ENCODE measurements at places on chromosomes 12 and 14.

DNA sequence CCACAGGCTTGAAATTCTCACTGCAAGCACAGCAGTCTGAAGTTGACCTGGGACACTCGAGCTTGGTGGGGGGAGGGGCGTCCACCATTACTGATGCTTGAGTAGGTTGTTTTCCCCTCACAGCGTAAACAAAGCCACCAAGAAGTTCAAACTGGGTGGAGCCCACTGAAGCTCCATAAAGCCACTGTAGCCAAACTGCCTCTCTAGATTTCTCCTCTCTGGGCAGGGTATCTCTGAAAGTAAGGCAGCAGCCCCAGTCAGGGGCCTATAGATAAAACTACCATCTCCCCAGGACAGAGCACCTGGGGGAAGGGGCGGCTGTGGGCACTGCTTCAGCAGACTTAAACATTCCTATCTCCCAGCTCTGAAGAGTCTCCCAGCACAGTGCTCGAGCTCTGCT lies 31.7 kb upstream of the ST8SIA1 start:
- DNase-seq: no peak

DNA sequence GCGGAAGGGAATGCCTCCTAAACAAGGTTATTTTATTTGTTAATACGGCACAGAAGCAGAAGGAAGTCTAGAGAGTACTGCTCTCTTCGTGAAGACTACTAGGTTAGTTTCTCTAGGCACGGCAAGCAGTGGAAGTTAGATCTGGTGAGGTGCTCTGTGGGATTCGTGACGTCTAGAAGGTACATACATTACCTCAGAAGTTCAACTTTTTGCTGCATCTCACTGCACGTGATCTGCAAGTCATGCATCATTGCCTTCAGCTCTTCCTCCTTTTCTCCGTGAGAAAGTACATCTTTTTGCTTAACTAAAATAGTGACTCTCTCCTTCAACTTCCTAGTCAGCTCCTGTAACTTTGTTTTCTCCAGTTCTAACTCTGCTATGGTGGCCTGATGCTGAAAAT lies 74.7 kb downstream of the NIN start:
- no peak for DNase-seq

DNA sequence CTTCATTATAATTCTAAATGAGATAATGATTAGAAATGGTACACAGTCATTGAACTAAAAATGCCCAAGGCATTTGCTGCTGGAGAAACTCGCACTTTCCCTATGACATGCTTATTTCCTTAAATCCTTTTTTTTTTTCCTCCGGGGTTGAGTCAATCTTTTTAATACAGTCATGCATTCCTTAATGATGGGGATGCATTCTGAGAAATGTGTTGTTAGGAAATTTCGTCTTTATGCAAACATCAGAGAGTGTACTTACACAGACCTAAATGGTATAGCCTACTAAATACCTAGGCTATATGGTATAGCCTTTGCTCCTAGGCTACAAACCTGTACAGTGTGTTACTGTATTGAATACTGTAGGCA lies 29.8 kb upstream of the DACT1 start:
- no peak for DNase-seq

DNA sequence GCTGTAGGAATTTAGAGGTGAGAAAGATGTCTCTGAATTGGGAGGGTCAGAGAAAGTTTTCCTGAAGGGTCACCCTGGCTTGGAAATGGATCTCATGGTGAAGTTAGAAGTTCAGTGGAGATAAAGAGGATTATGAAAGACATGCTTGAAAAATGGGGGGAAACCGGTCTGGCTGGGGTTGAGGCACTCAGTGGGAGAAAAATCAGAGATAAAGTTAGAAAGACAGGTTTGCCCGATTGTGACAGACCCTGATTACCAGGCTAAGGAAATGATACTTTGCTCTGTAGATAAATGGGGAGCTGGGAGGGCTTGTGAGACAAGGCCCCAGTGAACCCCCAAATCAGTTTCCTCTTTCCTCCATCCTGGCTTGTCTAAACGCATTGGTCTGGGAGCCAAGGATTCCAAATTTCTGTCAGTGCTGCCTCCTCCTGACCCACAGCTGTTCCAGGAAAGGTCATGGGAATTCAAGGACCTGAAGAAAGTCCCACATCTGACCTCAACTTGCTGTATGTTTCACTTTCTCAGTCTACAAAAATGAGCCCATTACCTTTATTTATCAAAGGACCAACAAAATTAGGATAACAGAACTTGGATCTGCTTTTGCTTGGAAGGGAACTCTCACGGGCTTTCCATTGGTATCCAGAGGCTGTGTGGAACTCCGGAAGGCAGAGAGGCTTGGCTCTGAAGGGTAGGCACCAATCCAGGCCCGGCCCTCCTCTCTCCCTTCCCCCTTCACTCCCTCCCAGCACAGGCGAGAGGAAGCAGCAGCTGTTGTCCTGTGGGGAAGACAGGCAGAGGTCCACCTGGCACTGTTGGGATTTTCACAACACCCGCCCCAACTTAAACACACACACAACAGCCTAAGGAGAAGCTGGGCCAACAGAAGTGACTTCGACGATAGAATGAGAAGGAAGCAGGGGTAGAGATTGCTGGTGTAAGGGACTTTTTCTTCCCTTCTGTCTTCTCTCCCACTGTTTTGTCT lies 3.4 kb upstream of the RNASE7 start:
- DNase-seq: peak; percentile 66

DNA sequence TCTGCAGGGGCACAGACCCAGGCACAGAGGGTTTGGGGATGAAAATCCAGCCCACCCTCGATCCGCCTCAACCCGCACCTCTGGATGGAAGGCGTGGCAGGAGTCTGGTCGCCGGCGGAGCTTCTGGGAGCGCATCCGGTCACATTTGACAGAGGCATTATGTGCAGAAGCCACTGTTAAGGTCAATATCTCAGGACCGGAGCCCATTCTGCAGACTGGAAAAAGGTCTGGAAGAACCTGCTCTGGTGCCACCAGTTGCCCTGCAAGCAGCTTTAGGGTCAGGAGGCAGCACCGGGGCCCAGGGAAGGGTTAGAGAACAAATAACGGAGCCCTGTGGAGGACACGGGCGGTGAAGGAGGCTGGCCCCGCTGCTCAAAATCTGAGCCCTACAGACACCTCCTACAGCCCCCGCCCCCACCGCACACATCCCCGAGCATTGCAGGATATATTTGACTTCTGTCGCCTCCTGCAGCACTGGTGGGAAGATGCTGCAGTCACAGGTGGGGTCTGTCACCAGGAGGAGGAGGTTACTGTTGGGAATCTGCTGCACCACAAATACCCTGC lies 25.1 kb upstream of the LRTM2 start:
- no peak for DNase-seq

- DNase-seq: no peak
These were observed 140.2 kb downstream of the MED13L start for GRCh38 chr12:116137318-116137717.

- no peak for DNase-seq
These were observed 15.3 kb downstream of the TSFM start for GRCh38 chr12:57797933-57798332.

DNA sequence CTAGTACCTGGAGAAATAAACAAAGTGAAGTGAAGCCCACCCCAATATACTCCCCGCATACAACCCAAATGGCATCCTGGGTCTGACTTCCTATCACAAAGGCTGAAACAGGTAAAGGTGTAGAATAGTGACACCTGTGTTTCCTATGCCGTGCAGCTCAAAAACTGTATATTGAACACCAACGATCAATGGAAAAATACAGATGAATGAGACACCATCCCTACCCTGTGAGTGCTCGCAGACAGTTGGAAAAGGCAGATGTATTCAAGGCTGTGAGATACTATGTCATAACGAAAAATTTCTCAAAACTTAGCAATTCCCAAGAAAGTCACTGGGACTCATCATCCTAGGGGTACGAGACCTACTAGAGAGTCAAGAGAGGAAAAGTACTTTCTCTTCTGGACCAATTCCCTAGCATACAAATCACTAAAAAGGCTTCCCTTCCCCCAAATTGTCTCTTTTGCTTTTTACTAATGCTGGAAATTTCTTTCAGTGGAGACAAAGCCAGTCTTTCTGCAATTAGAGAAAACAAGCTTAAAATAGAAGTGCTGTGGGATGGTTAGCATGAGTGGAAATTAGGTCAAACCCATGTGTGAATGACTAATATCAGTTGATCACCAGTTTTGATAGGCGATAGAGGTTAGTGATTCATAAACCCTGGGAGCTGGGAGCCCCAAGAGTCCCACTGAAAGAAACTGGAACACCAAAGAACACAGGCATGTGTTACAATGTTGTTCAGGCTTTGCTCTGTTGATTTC lies 249.7 kb downstream of the SPTSSA start:
- DNase-seq: no peak

GRCh38 chr14:42307239-42307825 lies 700.7 kb downstream of the LRFN5 start:
- no peak for DNase-seq

GRCh38 chr14:97137705-97138104 lies 340.5 kb downstream of the VRK1 start:
- DNase-seq: no peak

- no peak for DNase-seq
These were observed 34.5 kb downstream of the FBRSL1 start for GRCh38 chr12:132524405-132524804.

GRCh38 chr14:74824997-74825396 lies 50.9 kb downstream of the PROX2 start:
- no peak for DNase-seq

GRCh38 chr12:54195737-54196347 lies 7.1 kb upstream of the SMUG1 start:
- DNase-seq: no peak

GRCh38 chr12:3540387-3540990 lies 49.5 kb downstream of the PRMT8 start:
- DNase-seq: no peak

- DNase-seq: no peak
These were observed 242.5 kb upstream of the ATP2B1 start for GRCh38 chr12:89951050-89951693.

DNA sequence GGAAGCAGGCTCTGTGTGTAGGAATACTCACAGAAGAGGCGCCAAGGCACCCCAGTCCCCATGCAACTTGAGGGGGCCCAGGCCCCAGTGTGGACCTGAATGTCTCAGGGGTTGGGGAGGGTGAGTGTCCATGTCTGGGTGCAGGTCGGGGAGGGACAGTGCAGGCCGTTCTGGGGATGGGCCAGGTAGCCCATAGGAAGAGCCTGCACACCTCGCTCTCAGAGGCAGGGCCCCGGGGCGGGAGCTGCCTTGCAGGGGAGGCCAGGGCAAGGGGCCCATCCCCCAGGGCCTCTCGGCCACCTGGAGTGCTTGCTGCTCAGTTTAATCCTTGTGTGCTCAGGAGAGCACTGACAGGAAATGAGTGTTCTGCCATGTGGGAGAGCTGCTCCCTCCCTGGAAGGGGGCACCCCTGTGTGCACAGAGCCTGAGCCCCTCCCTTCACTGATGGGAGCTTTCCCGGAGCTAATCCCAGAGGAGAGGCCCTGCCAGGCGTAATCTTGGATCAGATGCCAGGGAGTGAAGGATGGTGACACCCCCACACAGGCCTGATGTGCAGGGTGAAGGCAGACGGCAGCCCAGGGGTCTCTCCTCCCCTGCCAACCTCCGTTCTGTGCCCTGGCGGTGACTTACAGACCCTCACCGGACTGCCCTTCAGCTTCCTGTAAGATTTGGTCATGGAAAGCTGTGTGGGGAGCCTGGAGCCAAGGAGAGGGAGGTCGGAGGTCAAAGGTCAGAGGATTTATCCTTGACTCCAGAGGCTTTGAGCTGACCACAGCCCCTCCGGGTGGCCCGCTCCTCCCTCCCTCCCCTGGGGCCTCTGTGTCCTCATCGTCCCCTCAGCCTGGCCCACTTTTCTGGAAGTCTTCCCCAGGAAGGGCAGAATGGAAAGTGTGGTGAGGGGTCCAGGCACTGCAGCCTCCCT lies 24.4 kb upstream of the FBRSL1 start:
- no peak for DNase-seq

DNA sequence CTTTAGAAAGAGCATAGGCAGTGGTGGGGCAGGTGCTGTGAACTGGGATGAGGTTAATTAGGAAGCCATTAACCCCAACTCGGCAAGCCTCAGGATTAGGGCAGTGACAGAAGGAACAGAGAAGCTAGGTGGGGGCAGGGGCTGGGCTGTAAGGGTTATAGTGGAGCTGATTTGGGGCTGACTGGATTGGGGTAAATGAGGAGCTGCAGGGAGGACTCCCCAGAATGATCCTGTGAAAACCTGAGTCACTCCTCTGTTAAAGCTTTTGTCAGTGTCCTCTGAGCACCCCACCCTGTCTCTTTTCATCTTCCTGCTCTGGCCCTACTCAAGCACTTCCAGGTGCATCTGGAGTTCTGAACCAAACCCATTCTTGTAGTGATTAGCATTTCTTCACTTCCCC lies 4.4 kb downstream of the KLC1 start:
- DNase-seq: no peak

GRCh38 chr12:4911316-4911994 lies 1.8 kb downstream of the KCNA1 start:
- no peak for DNase-seq

All from DMS 273 treated with DMSO at 0.1 percent for 48 hours (cell line).